Mesothelial cell of epicardium (in vitro differentiated cells): ENCODE measurements at places on chromosomes 2 and 18. TPM values are rescaled to one million over a fixed set of nuclear protein-coding genes. Genes with fewer than 3 reads are reported as not detected.

The FZD7 gene
- 126 to 132 TPM (median 132 TPM) in 3 replicates for total RNA-seq

The CGREF1 gene
- total RNA-seq: 1.5 to 3.0 TPM (median 1.8 TPM) in 3 replicates

DNA sequence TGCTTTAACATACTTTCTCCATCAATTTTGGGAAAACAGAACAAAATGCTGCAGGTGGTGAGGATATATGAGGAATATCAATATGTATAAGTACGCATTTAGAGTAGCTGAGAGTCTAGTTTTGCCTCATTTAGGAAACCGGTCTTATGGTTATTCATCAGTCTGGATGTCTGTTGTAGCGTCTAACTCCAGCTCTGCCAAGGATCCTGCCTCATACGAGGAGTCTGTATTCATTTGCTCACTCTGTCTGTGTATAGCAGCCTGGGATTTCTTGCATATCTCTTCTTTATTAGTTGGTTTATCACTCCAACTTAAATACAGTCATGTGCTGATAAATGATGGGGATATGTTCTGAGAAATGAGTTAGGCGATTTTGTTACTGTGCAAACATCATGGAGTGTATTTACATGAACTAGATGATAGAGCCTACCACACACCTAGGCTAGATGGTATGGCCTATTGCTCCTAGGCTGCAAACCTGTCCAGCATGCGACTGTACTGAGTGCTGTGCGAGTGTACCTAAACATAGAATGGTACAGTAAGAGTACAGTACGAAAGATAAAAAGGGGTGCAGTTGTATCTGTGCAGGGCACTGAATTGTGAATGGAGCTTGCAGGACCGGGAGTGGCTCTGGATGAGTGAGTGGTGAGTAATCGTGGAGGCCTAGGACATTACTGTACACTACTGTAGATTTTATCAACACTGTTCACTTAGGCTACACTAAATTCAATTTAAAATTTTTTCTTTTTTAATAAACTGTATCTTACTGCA lies 148.1 kb downstream of the ZNF407 start:
- no peak for DNase-seq

GRCh38 chr2:101736861-101737291 lies 39.4 kb downstream of the MAP4K4 start:
- DNase-seq: no peak

GRCh38 chr2:67867735-67868134 lies 195.1 kb downstream of the C1D start:
- no peak for DNase-seq
